Suppressor macrophage treated with lipopolysaccharide for 4 hours (primary cell): ENCODE measurements at places on chromosomes 6 and 20.

- no peak for DNase-seq
Measured at GRCh38 chr20:21376626-21377025, 20.7 kb downstream of the NKX2-4 start.

DNA sequence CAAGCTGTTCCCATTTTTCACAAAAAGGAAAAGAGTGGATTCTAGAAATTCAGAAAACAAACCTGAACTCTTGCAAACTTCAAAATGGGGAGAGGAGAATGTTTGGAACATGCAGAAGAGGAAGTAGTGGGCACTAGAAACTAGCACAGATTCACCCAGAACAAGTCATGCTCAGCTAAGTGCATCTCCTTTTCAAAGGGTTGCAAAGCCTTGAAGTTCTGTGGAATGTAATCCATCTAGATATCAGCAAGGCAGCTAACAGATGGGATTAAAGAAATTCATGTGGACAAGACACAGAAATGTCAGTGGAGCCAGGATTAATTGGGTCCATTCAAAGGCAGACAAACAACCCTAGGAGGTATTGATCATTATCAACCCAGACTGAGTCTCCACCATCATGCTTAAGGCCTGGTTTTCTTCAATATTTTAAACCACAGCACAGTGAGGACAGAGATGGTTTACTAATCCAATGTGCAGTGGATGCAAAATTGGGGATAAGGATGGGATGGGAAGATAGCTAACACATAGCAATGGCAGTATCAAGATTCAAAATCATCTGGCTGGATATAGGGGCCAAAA is 31.3 kb downstream of the KCNK5 start:
- no peak for DNase-seq

DNA sequence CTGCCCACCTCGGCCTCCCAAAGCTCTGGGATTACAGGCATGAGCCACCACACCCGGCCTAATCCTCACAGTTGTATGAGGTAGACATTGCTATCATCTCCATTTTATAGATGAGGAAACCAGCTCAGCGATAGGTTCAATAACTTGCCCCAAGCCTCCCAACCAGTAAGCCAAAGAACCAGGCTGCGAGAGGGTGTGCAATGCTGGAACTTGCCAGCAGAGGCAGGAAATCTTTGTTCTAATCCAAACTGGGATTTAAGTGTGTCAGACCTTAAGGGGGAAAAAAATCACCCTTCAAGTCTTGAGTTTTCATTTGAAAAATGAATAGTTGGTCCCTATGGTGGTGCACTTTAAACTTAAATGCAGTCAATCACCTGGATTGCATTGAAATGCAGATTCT is 20.1 kb upstream of the RNGTT start:
- peak; percentile 60 for DNase-seq

GRCh38 chr20:64080813-64081623 is 1.1 kb downstream of the OPRL1 start:
- DNase-seq, result no peak

- DNase-seq, result peak; percentile 18
Measured at GRCh38 chr20:43736588-43737158, 9.9 kb upstream of the GTSF1L start.

DNA sequence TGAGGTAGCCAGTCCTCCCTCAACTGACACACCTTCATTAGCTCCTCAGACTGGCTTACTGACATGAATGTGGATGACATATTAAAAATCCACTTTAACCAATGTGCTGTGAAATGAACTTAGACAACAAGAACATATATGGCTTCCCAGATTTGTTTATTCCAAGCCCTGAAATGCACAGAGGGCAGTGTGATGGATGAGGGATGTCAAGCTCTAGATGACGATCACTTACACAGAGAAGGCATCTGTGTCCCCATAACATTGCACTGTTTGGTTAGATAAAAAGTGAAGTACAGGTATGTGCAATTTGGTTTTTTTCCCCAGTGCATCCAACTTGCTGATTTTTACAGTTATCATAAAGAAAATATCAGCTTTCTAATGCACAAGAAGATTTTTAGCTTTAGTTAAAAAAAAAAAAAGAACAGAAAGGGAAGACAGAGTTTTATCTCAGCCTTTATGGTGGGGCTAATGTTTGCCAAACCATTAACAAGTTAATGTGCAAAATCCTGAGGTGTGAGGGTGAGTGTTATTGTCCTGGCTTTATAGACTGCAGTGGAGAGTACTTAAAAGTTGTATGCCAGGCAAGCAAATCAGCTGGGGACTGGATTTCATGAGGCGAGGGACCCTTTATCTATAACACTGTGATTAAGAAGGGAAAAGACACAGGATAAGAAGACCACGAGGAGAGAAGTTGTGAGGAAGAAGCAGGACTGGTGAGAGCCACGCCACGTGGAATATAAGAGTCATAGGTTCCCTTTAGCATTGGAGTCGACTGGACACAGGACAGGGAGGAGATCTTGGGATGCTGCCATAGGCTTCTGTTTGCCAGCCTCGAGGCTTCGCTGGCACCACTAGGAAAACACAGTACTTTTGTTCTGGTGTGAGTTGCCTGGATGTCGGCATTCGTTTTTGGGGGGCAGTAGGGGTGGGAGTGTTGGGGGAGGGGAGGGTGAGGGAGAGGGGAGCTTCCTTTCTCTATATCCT is 90.0 kb upstream of the BACH2 start:
- DNase-seq, result no peak

- no peak for DNase-seq
Measured at GRCh38 chr6:21386744-21387143, 206.8 kb upstream of the SOX4 start.

DNA sequence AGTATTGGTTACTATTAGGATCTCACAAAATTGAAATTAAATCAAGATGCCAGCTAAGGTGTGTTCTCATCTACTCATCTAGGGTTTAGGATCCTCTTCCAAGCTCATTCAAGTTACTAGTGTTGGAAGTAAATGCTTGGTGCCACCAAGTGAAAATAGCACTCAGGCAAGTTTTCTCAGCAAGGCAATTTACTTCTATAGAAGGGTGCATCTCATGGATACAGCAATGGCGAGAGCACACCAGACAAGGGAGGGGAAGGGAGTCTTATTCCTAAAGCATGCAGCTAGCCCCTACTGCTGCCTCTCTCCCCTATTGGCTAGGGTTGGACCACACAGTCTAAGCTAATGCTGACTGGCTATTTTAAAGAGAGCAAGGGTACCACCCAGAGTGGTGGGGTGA is 23.0 kb upstream of the FAM8A1 start:
- no peak for DNase-seq

DNA sequence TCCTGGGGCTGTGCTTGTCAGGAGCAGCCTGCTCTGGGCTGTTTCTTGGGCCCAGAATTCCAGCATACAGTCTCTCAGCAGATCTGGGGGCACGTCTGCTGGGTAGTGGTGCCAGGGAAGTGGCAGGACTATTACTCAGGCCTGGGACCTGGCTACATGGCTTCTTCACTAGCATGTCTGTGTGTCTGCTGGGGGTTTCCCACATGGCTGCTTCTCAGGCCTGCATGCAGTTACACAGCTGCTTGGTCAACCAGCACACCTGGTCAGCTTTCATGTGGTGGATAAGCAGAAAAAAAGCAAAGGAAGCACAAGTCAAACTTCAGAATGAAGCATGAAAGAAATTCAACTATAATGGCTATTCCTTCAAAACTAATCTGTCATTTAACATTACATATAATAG is 316.2 kb upstream of the NOX3 start:
- DNase-seq, result no peak

- no peak for DNase-seq
Measured at GRCh38 chr20:63188641-63189321, 27.1 kb downstream of the YTHDF1 start.
